ENCODE measurements at places on chromosomes 11 and 22.

DNA sequence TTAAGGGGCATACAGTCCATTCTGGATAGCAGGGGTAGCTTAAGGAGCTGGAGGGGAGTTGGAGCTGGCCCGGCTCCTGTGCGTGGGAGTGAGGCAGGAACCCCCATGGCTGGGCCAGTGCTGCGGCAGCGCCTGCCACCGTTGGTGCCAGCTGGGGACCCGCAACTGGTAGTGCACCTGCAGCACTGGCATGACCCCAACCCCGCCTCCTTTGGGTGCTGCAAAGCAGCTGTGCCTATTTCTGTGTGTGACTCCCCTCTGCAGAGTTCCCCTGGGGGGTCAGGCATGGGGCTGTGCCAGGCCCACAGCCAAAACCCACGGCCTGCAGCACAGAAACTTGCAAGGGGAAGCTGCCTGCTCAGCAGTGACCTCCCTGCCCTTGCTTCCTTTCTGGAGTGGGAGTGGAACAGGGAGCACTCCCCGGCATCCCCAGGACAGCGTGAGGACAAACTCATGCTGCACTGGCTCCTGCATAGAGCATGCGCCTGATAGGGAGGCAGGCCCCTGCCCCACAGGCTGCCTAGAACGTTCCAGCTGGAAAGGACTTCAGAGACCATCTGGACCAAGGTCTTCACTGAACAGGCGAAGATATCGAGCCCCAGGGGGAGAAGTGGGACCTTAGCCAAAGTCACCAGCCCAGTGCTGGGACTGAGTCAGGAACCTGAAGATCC, 26.2 kb upstream of the RAB1B start:
- DNase-seq = no peak

DNA sequence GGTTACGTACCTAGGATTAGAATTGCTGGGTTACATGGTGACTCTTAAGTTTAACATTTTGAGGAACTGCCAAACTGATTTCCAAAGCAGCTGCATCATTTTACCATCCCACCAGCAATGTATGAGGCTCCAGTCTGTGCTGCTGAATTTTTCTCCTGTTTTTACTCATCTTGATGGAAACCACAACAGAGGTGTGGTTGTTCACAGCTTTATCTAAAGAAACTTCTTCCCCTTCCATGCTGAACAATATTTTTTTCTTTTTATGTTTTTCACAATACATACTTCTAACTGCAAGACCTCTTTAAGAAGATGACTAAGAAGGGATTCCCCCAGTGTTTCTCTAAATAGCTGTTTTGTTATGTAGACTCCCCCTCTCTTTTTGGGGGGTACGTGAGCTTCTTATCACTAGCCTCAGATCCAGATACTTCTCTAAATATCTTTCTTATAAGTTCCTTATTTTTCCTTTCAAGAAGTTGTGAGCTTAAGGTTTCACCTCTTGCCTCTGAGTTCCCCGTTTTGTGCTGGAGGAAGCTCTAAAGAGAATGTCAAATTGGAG, 24.0 kb downstream of the TCP11L1 start:
- no peak for DNase-seq

GRCh38 chr22:43263645-43264514, 76.9 kb upstream of the TTLL12 start:
- peak; percentile 74 for DNase-seq

- DNase-seq = no peak
Measured at GRCh38 chr22:38863531-38864131, 8.4 kb downstream of the CBX6 start.

- no peak for DNase-seq
Measured at GRCh38 chr11:68303083-68303482, 9.3 kb upstream of the LRP5 start.
